ENCODE measurements at places on chromosomes 5 and 9.

DNA sequence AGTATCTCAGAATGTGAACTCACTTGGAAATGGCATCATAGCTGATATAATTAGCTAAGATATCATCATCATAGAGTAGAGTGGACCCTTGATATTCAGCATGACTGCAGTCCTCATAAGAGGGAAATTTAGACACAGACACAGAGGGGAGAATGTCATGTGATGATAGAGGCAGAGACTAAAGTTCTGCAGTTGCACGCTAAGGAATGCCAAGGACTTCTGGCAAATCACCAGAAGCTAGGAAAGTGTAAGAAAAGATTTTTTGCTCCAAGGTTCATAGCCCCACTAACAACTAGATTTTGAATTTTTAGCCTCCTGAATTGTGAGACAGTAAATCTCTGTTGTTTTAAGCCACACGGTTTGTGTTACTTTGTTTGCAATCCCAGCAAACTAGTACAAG lies 612.6 kb upstream of the ST8SIA4 start:
- no peak for DNase-seq

GRCh38 chr9:126745574-126746411 lies 59.0 kb upstream of the ZBTB43 start:
- DNase-seq: no peak

- no peak for DNase-seq
Observed at GRCh38 chr9:117473293-117473692, 58.4 kb upstream of the ASTN2 start.

DNA sequence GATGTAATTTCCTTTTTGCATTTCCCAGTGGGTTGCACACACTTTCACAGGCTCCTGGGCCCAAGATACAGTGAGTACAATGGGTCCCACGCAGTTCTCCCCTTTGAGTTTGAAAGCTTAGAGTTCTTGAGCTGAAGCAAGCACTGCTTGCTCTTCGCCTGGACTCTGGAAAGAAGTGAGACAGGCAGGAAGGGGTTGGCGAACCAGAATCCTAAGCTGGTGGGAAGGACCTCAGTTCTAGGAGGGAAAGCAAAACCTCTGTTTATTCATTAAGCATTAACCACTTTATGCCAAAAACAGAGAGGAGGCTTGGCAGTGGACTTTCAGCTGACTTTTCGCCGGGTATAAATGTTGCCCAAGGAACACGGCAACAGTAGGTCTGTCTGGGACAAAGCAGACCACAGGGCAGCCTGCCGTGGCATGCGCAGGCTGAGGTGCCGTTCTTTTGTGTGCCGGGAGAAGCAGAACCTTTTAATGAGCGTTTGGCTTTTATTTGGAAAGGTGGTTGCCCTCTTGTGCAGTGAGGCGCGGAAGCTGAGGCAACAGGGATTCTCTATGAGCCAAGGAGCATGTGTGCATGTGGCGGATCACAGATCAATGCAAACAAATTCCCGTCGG lies 239.9 kb upstream of the PANK3 start:
- DNase-seq: no peak

DNA sequence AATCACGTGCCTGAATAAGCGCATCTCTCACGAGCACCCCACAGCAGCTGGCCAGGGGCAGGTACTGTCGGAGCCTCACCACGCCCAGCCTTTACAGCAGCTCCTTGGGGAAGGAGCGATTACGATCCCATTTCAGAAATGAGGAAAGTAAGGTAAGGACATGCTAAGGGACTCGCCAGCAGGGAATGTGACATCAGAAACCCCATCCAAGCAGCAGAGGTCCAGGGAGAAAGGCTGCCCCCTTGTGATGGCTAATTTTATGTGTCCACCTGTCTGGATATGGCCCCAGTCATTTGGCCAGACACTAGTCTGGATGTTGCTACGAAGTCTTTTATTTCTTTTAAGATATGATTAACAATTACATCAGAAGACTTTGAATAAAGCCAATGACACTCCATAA lies 77.3 kb downstream of the UBE2QL1 start:
- no peak for DNase-seq

- DNase-seq: no peak
Observed at GRCh38 chr5:3595006-3595961, at the start of gene IRX1. IRX1 (plus strand) TSS chr5:3595832; CDS start chr5:3596106, 274 bp downstream.

- no peak for DNase-seq
Observed at GRCh38 chr5:58828258-58828657, 245.4 kb downstream of the RAB3C start.

- DNase-seq: no peak
Observed at GRCh38 chr9:86324308-86324707, 29.9 kb downstream of the TUT7 start.

GRCh38 chr9:14311171-14311949 lies 2.6 kb downstream of the NFIB start:
- DNase-seq: no peak

GRCh38 chr9:22528485-22528884 lies 81.9 kb downstream of the DMRTA1 start:
- DNase-seq: peak; percentile 4

DNA sequence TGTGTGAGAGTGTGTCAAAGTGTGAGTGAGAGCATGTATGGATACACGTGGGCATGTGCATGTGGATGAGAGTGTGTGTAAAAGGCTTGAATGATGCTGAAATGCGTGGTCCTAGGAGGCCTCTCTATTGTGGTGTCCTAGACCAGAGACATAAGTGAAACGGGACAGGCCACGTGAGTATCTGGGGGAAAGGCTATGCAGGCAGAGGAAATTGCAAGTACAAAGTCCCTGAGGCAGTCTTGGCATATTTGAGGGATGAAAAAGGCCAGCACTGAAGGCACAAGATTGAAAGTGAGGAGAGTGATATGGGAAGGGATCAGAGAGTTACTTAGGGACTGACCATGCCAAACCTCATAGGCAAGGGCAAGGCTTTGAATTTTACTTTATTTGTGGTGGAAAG lies 67.2 kb upstream of the CCDC152 start:
- DNase-seq: no peak

GRCh38 chr5:1298067-1298551 lies 3.2 kb upstream of the TERT start:
- no peak for DNase-seq

- no peak for DNase-seq
Observed at GRCh38 chr5:14177634-14178033, 34.5 kb downstream of the TRIO start.

DNA sequence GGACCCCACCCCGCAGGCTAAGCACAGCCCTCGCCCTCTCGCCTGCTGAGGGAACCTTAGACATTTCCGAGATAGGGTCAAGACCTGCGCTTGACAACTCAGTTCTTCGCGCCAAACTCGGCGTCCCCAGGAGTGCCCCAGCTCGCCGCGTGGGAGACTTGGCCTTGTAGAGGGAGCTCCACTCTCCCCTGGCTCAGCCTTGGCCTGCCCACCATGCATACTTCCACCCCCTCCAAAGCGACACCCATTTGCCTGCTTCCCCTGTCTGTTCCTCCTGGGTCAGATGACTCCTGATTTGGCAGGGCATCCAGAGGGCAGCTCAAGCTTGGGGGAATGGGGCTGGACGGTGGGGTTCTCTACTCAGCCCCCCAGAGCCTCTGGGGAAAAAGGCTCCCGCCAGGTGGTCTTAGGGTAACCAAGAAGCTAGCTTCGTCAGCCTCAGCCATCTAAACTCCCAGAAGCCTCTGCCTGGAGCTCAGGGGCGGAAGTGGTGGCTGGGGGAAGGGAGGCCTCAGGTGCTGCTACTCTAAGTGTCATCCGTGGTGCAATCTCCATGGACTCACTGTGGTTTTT lies 560 bp downstream of the DOCK2 start:
- DNase-seq: no peak

- peak; percentile 33 for DNase-seq
Observed at GRCh38 chr9:3497401-3497800, 28.4 kb downstream of the RFX3 start.

GRCh38 chr5:150265870-150266383 lies 23.6 kb downstream of the CAMK2A start:
- no peak for DNase-seq

DNA sequence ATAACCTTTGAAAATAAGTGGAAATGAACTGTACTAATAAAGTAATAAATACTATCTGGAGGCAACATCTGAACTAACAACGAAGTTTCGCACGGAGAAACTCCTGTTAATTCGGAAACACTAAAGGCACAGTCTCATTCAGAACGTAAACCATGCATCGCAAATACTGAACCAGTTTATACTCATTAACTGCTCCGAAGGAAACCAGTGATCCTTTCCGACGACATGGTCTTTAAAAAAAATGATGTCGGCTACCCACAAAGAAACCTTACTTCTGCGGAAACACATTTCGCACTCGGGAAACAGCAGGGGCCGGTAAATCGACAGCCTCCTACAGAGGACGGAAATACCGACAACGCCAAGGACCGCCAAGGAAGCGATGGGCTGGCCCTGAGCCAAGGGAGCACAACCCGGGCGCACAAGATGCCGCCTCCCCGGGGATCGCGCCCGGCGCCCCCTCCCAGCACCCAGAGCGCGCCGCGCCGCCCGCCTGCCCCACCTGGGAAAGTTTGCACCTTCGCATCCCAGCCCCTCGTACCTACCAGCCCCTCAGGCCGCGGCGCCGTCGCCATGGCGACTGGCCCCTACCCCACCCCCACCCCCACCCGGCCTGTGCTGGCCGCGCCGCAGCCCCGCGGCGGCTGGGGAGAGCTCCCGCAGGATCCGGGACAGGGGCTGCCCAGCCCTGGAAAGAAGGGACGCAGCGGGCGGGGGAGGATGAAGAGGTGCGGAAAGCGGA lies 732 bp downstream of the PRKAA1 start:
- DNase-seq: no peak

- DNase-seq: no peak
Observed at GRCh38 chr9:95283673-95284072, 33.8 kb downstream of the FANCC start.

DNA sequence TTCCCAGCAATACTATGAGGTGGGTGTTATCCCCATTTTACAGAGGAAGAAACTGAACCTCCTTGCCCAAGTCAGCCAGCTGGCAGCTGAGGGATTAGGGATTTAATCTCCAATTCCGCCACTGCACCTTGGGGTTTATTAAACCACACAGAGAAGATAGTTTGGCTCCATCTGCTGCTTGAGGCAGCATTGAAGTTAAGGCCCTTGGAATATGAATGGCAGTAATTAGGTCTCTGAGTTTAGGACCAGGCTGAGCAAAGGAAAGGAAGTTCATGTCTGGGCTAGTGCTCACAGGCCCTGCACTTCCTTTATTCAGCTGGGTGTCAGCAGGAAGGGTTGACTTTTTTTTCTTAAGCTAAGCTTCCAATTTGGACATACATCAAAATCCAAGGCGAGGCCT lies 86.9 kb upstream of the GDNF start:
- no peak for DNase-seq

DNA sequence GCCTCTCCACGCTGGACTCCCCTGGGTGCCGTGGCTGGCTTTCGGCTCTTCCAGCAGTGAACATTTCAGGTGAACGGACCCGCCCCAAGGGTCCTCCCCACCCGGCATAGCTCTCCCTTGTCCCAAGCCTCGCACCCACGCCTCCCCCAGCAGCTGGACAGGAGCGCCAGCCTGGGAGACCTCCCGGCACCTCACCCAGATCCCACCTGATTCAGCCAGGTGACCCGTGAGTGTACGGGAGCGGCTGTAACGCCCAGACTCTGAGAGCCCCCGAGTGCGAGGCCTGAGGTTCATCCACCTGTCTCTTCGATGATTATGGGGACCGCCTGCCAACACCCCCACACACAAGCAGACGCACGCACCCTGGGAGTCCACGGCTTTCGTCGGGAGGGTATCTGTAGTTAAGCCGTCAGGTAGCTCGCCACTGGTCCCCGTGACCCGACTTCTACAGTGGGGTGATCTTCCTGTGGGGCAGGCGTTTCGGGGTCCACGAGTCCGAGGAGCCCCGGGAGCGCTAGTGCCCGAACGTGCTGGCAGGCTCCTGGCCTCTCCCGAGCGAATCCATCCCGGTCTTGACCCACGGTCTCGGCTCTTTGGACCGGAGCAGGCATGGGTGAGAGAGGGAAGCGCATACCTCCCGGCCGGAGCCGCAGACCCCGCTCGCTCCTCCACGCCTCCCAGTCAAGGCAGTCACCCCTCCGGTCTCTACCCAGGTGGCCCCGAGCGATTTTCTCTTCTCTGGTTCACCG lies 14.9 kb downstream of the TRIM7 start:
- DNase-seq: no peak

- DNase-seq: no peak
Observed at GRCh38 chr5:137501226-137501625, 2.1 kb upstream of the SPOCK1 start.

- no peak for DNase-seq
Observed at GRCh38 chr5:117588611-117589010, 1014.0 kb upstream of the SEMA6A start.

DNA sequence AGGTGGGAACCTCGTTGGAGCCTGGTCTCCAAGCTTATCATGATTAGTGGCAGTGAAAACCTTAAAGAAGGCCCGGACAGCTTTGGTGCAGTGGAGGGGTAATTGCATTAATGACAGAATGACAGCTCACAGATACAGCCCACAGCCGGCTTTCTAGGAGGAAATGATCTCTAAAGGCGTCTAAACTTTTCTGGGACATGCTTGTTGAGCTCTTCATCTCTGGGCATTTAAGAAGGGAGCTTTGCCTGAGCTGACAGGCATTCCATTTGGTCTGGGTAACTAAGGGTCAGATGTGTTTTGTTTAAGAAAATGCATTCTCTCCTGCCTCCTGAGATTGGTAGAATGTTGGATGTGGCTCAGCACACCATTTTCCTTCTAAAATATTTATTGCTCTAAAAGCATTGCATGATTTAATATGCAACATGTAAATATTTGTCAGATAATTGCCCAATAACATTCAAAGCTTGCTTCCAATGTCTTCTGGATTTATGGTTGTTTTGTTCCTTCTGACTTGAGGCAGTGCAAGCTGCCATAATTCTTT lies 4.0 kb downstream of the ANKRD33B start:
- peak; percentile 63 for DNase-seq

DNA sequence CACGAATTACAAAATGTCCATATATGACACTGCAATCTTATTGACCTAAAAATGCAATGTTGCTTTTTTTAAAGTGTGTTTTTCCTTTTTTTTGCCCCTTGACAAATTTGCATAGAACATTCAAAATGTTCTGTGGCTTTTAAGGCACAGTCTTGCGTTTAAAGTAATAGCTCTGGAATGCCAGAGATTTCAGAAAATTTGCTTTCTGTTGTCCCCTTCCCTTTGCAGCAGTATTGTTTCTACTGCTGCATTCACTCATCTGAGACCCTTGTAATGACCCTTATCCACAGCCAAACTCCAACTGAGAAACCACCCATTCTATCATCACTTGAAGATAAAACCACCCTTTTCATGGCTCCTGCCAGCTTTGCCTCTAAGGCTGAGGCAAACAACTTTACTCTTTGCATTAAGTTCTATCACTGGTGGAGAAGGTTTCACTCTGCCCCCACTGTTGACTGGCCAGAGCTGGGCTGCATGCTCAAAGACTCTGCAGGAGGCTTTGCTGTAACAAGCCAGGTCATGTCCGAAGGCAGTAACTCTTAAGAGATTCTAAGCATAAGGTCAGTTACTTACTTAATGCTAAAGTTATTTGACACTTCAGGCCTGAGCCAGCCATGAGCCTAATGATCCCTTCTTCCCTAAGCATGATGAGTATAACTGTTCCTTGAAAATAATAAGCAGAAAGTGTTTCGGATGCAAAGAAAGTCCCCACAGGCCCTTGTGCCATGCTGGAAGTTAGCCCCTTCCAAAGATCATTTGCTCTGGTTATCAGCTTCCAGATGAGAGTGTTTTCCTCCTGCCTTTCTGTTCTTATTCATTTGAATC lies 101.9 kb downstream of the CD180 start:
- DNase-seq: peak; percentile 17

GRCh38 chr9:90972057-90972456 lies 170.4 kb downstream of the SYK start:
- no peak for DNase-seq
